AG20443 (cell line): ENCODE measurements at places on chromosomes 16 and 17.

- no peak for DNase-seq
Observed at GRCh38 chr16:21339941-21340340, 61.9 kb upstream of the CRYM start.

- DNase-seq: no peak
Observed at GRCh38 chr17:31548709-31549108, 157.2 kb downstream of the RAB11FIP4 start.

- peak; percentile 77 for DNase-seq
Observed at GRCh38 chr16:24838554-24839266, 7.1 kb upstream of the SLC5A11 start.

- no peak for DNase-seq
Observed at GRCh38 chr16:58121132-58121531, 8.0 kb downstream of the CFAP20 start.

DNA sequence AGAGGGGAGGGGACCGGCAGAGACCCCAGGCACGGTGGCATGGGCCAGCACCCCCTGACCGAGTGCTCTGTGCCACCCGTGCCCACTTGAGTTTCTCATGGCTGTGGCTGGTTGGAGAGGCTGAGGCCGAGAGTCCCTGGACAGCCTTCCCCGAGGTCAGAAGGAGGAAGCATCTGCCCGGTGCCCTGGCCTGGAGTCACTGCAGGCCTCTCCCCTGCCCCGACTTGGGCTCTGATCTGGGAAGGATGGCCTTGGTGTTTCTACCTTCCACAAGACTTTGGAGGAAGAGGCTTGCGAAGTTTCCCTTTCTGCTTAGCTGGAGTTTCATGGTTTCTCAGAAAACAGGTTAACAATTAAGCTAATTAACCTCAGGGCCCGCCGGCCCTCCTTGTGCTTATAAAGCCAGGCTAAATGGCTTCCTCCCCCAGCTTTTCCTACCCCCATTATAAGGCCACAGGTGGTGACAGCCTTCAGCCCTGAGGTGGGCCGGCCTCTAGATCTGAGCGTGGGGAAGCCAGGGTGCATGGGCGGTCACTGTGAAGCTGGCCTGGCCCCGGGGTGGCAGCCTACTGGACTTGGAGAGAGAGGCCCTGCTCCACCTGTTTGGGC is 17.3 kb downstream of the LLGL2 start:
- DNase-seq: no peak

DNA sequence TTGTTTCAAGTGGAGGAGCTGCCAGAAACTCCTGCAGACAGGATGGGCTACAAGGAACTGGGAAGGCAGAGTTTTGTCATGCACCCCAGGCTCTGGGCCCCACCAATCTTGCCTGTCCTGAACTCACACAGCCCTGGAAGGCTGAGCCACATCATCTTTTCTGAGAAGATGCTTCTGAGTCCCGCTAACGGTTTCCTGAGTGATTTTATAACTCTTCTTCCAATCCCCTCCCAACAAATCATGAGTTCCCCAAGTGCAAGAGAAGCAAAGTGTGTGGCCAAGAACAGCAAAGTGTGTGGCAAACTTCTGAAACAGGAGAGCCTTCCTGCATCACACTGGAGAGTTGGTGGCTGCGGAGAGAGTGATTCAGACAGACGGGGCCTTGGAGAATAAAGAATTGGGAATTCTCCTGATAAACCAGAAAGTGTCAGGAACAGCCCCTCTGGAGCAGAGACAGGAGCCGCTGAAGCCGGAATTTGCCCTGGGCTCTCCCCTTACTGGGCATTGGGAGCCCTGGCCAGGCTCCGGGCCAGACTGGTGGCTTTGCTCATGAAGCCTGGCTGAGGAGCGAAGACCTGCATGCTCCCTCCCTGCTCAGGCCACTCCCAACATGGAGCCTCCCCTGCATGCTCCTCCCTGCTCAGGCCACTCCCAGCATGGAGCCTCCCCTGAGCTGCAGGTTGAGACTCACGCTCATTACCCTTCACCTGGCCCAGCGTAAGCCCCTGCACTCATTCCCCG is 47.2 kb downstream of the PITPNM3 start:
- no peak for DNase-seq

GRCh38 chr17:32752934-32753333 is 124.0 kb downstream of the MYO1D start:
- DNase-seq: no peak

DNA sequence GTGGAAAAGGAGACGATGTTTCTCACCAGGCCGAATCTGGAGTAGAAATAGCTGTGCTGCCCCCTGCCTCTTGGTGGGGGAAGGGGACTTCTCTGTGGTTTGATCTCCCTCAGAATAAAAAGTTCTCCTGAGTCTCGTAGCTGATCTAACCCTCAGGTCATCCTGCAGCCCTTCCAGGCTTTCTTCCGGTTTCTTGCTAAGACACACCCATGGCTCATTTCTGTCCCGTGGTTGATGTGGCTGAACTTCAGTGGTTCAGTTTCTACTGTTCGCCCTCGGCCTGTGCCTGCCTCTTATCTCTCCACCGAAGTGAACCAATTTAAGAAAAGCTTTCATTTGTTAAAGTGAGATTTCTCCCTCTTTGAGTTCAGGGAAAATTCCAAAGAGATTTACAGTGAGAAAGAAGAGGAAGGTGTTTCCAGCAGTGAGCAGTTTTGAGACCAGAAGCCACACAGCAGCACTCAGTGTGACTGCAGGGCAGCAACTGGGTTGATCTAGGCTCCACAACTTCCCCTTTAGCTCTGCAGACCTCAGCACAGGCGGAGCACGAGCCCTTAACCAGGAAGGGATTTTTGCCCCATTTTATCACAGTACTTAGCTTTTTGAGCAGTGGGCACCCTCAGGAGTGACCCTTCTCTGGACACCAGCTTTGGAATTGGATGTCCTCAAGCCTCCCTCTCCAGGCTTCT is 34.9 kb upstream of the CACNG5 start:
- no peak for DNase-seq

- DNase-seq: no peak
Observed at GRCh38 chr16:20874088-20874581, 26.0 kb downstream of the DCUN1D3 start.

- no peak for DNase-seq
Observed at GRCh38 chr16:26129997-26130396, 438.2 kb downstream of the HS3ST4 start.

DNA sequence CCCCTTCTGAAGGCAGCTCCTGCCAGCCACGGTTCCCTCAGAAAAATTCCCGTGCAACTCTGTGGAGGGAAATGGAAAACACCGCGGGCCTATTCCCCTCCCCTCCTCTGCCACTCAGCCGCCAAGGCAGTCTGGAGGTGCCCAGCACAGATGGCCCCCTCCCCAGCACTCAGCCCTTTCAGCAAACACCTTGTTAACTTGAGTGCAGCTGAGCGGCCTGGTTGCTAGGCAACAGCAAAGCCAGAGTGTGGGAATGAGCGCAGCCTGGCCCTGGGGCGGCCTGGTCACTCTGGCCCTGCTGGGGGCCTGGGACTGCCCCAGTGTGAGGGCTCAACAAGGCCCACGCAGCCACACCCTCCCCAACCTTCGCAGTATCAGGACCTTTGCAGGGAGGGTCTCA is 32.8 kb downstream of the CACNA1G start:
- DNase-seq: no peak

DNA sequence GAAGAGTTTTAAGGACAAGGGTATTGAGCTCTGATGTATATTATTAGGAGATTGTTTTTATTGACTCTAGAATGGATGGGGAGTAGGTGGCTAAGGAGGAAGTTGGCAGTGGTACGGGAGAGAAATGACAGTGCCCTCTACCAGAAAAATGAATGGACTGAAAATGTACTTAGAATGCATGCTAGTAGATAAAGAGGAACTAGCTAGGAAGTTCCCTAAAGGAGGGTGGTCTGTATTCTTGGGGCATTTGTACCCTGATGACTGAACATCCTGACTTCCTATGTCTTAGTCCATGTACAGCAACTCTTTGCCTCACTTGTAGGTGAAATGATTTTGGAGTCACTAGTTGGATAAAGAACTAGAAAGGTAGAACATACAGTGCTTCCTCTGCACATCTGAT is 581.5 kb upstream of the RBFOX1 start:
- no peak for DNase-seq

DNA sequence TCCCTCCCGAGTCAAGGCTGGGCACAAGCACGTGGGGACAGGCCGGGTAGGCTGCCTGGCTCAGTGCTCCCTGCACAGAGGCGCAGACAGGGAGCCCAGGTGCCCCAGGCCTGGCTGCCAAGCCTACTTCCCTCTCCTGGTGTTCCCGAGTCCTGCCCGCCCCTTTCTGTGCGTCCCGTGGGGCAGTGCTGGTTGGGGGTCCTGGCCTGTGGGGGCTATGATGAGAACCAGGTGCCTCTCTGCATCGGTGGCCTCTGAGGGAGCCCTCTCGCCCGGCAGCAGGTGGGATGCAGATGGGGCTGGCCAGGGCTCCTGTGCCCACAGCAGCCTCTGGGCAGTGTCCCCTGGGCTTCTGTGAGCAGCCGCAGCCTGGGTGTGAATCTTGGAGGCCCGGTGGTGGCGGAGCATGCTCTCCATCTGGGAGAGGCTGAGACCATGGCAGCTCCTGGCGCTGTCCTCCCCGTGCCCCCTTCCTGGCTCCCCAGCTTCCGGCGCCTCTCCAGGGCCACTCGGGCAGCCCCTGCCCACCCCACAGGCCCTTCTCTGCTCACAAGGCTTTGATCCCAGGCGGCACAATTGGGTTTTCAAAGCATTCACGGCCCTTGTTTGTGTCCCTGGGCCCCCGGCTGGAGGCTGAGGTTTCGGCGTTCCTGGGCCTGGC is 7.2 kb downstream of the CENPX start:
- DNase-seq: no peak

- no peak for DNase-seq
Observed at GRCh38 chr16:17563323-17564091, 92.7 kb upstream of the XYLT1 start.

DNA sequence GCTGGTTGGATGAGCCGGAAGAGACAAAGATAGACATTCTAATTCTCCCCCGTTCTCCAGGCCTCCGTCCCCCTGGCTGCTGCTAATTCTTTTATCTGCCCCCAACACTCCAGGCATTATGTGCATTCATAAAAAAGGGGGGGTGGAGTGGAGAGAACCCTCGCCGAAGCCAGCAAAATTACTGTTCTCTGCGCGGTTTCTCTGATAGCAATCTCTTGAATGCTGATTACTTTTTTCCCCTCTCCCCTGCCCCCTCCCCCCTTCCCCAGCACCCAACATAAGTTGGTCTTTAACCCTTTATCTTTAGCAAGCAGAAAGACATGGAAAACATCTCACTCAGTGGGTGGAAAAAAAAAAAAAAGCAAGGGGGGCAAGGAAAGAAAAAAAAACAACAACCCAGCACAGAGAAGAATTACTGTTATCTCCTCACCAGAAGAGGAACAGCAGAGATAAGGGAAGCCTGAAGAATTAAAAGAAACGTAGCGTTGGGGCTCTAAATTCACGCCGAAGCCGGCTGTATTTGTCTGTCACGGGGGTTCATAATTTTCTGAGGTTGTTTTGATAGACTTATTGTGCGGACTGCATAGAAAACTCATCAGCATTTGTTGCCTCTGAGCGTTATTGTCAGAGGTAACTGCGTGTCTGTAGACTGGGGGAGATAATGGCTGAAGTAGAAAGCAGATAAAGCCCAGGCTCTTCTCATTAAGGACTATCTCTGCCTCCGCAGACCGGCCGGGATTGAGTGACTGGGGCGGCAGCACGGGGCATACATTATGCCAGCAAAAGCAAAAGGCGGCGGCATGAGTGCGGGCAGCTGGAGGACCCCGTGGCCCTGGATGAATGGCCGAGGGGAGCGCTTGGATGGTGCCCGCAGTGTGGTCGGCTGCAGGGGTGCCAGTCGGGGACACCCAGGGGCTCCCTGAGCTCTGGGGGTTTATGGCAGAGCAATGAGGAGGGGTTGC is 126.9 kb downstream of the MRM1 start:
- DNase-seq: no peak

GRCh38 chr17:74646231-74646630 is 22.7 kb upstream of the CD300E start:
- no peak for DNase-seq

GRCh38 chr16:24609740-24610415 is 70.5 kb downstream of the RBBP6 start:
- peak; percentile 72 for DNase-seq

DNA sequence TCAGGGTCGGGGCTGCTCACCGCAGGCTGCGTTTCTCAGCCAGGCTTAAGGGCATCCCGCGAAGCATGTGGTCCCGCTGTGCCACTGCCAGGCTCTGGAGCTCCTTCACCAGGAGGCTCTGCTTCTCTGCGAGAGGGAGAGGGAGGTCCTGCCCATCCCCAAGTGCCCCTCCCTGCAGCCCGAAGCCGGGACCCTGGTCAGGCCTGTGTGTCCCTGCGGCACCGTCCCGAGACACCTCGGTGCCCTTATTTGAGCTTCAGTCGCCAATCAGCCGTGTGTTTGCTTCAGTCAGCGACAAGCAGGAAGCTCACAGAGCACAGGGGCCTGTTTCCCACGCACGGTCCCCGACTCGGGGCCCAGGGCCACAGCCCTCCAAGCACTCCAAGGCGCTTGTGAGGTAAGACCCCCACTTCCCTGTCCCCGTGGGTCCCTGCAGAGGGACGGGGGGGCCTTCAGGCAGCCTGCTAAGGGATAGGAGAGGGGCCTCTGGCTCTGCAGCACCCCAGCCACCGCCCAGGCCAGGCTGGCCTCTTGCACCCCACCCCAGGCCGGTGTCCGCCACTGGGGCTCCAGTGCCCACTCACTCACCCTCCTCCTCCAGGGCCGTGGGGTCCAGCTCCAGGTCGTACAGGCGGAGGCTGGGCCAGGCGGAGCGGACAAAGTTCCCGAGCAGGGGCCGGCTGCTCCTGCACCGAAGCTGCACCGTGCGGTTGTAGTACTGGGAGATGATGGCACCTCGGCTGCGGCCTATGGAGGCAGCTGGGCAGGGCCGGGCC is 3.2 kb downstream of the TMC6 start:
- DNase-seq: no peak

DNA sequence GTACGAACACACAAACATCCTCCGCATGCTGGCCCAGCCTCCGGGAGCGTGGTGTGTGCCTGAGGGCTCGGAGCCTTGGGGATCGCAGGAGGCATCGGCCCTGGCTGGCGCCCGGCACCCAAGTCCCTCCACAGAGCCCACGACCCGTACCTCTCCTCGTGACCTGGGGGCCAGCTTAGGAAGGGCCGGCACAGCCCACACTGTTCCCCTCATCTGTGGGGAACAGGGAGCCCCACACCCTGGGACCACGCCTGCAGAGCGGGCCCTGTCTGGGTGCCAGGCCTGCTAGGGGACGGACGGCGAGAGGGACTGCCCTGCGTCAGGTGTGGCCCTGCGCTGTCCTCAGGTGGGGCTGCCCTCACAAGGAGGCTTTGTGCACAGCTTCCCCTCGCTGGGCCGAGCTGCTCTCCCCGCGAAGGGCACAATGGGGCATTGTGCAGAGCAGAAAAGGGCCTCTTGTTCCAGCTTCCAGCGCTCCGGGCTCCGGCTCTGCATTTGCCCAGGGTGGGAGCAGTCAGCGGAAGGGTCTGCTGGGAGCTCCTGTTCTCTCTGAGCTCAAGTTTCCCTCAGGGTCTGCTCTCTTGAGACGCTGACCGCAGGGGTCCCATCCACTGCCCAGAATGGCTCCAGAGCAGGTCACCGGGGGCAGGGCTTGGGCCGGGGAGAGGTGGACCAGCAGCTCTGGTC is 1.7 kb upstream of the LMF1 start:
- DNase-seq: no peak
